ENCODE measurements at places on chromosomes 2 and 18.
A peak's percentile ranks its signal among the peaks of the same experiment; 100 is the strongest.

GRCh38 chr2:219689676-219690628 is 62.5 kb downstream of the SLC4A3 start:
- peak; percentile 29 for DNase-seq

DNA sequence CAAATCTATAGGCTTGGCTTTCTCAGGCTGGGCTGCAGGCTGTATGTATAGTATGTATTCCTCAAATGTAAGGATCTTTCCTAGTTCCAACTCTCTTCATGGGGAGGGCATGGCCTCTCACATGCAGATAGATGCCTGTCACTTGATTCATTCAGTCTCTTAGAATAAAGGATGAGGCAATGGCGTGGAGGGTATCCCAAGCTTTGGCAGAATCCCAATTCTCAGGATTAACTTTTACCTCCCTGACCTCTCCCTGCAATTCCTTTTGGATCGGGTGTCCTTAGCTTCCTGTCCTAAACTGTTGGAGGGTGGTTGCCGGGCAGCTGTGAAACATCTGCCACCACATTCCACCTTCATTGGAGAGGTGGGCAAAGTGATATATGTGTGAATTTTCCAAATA is 80.3 kb downstream of the INSIG2 start:
- no peak for DNase-seq

GRCh38 chr2:190867212-190867611 is 13.4 kb upstream of the GLS start:
- DNase-seq = no peak

DNA sequence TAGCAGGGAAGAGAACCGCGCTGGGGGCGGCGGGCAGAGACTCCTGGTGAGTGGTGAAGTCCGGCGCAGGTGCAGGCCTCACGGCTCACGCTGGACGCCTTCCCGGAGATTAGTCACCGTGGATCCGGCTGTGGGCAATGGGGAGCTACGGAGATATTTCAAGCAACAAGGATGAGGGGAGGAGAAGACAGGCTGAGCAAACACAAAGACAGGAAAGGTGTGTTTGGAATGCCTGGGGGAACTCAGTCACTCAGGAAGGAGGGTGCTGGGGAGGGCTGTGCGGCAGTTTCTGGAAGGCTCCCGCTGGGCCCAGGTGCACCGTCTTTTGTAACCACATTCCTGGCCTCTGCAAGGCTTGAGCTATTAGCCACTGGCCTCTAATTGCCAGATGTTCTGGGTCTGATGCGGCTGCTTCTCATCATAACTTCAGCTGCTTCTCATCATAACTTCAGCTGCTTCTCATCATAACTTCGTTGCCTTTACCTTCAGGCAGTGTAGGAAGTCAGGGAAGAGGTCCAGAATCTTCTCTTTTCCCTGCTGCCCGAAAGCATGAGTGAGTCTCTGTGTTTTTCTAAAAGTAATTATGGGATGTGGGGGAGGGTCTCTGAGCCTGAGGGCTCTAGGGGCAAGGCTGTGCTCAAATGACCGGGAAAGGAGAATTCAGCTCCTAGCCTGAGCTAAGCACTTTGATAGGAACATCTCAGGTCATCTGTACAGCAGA is 118.9 kb downstream of the PXDN start:
- DNase-seq = no peak

- no peak for DNase-seq
These were observed 158.8 kb downstream of the PTPRM start for GRCh38 chr18:7725897-7726296.

GRCh38 chr18:14935210-14935609 is 187.2 kb downstream of the ANKRD30B start:
- DNase-seq = no peak

DNA sequence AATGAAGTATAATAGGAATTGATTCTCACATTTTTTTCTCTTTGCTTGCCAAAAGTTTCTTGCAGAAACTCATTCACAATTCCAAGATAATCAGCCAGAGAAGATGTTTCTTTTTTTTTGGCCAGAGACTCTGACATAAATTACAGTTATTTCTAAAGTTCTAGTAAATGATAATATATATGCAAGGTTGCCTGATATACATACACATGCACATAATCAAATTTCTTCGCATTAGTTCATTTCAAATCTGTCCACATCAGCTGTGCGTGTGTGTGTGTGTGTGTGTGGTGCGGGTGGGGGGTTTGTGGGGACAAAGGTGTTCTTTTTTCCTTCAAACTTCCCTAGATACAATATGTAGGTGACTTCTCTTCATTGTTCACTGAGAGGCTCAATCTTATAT is 33.2 kb downstream of the OSGEPL1 start:
- no peak for DNase-seq
